Stimulated activated CD8-positive, alpha-beta memory T cell treated with anti-CD3 and anti-CD28 coated beads, Interleukin-12 subunit alpha, Interleukin-12 subunit beta, amount 100 ng/mL, for 4 hours (primary cell): ENCODE measurements at places on chromosomes 4 and X.

DNA sequence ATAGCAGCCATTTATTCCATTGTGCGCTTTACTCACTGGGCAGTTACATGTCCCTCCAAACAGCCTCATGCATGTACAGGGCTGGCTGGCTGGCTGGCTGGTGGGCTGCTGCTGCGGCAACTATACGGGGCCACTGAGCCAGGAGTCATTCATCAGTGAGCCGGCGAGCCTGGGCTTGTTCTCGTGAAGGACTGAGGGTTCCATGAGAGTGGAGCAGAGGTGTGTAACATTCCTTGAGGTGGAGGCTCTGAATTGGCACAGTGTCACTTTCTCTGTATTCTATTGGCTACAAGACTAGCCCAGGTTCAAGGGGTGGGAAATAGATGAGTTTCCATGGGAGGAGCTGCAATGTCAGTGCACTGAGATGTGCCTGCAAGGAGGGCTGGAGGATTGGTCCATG, 89.1 kb downstream of the ARHGAP10 start:
- no peak for DNase-seq

GRCh38 chr4:17322514-17322913, 189.4 kb downstream of the QDPR start:
- no peak for DNase-seq

DNA sequence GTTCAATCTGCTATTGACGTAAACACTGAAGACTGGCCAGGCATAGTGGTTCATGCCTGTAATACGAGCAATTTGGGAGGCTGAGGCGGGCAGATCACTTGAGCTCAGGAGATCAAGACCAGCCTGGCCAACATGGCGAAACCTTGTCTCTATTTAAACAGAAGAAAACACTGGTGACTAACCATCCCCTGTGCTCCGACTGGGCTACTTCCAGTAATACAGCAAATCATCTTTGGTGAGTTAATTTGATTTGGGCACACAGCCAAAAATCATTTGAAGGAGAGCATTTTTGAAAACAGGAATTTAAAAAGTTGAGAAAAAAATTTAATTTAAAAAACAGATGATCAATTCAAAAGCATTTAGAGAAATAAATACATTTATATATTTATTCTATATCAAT, 52.0 kb downstream of the SEC24D start:
- DNase-seq: no peak

DNA sequence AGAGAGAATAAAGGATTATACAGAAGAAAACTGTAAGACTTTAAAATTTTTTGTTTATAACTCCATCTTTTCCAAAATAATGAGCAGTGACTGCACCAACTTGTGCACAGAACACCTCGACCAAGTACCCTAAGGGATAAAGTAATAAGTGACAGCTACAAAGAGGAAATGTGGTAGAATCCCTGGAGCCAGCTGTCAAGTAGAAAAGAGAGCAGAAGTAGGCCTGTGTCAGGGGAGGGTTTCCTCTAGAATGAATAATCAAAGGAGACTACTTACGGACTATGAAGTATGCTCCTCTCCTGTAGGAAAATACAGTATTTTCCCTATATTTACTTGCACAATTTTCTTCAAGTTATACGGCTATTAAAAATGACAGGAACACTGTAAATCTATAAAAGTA, 1.2 kb downstream of the EIF1AX start:
- DNase-seq: no peak

GRCh38 chr4:138953961-138954371, 61.6 kb upstream of the NOCT start:
- no peak for DNase-seq

DNA sequence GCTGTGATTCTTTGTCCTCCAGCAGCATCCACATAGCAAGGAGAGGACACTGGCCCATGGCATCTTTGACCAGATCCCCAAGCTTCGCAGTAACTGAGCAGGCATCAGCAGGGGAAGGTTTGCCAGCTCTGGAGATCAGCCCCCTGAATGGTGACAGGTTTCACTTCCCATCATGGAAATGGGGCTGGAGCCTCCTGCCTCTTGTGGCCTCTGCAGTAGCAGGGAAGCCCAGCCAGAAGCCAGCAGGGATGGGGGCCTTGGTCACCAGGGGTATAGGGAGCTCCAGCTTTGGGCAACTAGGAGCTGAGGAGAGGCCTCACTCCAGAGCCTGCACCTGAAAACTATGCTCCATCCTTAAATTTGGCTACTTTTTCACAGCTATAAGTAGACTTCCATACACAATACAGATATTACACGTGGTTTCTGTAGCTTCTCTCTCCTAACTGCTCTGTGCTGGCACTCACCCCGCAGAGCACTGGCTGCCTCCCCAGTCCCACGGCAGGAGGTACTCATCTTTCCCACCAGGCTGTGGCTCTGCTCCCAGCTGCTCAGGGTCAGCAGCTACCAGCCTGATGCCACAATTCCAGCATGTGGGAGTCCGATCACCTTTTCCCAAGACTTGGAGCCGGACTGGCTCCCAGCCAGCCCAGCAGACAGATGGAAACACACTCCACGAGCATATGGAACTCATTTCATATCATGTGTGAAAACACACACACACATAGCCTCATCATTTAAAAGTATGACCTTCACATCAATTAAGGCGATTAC, 2.8 kb downstream of the TMEM271 start:
- no peak for DNase-seq

DNA sequence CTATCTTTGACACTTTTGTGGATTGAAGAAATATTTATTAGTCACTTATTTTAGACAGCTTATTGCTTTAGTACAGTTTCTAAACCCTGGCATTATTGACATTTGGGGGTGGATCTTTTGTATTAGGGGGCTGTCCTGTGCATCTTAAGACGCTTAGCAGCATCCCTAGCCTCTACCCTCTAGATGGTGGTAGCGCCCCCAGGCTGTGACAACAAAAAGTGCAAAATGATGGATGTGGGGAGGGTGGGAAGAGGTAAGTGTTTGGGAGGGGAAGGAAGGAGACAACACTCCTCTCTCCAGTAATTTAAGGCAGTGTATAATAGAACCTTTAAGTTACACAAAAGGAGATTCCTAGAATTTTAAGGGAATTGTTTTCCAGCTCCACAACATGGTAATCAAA, 1210.6 kb downstream of the C4orf33 start:
- DNase-seq: no peak

- no peak for DNase-seq
Observed at GRCh38 chrX:11188664-11189063, 77.5 kb downstream of the HCCS start.

DNA sequence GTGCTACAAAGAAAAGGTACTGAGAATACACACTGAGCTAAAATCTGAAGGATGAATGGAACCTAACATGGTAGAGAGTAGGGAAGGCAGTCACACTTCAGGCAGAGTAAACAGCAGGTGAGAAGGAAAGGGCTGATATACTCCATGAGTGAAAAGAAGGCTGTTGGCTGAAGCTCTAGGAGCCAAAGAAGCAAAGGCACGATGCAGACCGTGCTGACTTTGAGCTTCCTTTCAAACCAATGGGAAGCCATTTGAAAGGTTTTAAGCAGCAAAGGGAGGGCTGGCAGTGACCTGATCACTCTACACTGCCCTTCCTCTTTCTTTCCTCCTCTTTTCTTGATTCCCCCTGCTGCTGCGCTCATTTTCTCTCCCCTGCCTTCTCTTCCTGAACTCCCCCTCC, 66.4 kb downstream of the TMEM154 start:
- DNase-seq: no peak

DNA sequence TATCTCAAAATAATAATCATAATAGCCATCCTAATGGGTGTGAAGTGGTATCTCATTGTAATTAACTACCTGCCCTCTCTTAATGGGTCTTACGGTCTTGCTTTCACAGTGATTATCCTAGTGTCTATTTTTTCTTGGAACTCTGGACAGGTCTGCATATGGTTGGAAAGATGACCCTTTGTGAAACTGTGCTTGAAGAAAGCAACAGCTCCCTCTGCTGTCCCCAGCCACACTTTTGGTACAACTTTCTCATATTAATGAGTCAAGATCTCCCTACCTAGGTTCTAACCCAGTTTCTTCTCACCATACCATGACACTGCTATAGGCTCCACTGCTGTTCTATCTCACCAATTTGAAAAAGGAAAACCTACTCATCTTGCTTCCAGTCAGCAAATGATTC, 2.4 kb downstream of the TFDP3 start:
- DNase-seq: no peak

DNA sequence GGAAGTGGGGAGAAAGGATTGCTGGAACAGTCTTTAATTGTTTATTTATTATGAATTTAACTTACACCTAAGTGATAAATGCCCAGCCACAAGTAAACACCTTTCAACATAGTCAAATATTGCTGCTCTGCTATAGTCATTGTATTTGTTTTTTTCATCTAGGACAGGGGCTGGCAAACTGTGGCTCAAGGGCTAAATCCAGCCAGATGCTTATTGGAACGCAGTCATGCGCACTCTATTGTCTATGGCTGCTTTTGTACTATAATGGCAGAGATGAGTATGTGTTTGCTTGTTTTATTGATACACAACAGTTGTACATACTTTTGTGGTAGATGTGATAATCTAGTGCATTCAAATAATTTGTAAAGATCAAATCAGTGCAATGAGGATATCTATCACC, 95.3 kb downstream of the ZAR1 start:
- DNase-seq: no peak

DNA sequence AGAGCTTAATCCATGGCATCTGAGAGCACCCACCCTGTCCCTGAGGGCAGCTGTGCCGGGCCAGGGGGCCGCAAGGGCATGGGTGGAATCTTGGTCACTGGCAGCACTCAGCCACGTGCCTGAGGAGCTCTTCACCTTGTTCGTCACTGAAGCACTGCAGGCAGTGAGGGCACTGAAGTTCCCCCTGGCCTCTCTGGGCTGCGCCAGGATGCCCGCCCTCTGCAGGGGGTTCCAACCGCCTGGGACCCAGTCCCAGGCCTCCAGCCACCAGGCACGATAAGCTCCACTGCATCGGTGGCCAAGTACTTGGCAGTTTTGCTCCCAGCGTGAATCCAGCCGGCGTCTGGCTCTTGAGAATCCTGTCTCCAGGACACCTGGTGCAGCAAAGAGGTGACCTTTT, 96.4 kb upstream of the MED14 start:
- DNase-seq: no peak

DNA sequence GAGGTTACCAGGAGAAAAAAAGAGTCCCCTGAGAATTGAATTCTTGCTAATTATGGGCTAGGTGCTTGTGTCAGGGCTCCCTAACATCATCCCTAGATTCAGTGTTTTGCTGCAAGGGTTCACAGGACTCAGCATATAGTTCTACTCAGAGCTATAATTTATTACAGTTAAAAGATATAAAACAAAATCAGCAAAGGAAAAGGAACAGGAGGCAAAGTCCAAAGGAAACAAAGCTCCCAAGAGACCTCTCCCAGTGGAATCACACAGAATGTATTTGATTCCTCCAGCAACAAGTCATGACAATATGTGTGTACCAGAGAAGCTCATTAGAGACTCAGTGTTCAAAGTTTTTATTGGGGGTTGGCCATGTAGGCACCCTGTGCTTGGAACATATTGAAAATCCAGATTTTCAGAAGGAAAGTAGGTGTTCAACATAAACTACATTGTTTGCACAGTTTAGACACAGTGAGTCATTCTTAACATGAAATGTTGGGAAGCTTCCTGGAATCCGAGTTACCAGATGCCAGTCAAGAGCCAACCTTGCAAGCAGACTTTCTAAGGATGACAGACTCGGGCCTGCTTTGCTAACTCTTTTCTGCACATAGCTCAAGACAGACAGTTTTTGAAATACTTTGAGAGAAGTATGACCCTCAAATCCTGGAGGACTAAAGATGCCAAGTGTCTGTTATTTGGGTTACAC, 311.3 kb upstream of the EMCN start:
- DNase-seq: no peak

- no peak for DNase-seq
Observed at GRCh38 chr4:27084685-27085361, 224.2 kb downstream of the STIM2 start.

GRCh38 chr4:111871802-111872201, 273.5 kb upstream of the FAM241A start:
- no peak for DNase-seq

DNA sequence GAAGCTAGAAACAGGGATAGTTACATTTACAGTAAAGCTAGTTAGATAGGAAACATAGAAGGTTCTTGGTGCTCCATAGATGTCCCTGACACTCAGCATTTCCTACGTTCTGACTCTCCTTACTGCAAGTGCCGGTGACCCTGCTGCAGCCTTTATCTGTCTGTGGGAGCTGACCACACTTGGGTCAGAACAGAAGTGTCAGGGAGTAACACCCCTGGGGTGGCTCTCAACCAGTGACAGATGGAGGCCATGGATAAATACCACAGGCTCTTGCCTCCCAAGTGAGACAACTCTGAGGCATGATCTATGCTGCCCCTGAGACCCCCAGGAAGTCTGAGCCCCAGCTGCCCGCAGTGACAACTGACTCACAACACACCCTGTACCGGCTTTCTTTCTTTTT, 69.8 kb downstream of the ANXA3 start:
- DNase-seq: no peak

DNA sequence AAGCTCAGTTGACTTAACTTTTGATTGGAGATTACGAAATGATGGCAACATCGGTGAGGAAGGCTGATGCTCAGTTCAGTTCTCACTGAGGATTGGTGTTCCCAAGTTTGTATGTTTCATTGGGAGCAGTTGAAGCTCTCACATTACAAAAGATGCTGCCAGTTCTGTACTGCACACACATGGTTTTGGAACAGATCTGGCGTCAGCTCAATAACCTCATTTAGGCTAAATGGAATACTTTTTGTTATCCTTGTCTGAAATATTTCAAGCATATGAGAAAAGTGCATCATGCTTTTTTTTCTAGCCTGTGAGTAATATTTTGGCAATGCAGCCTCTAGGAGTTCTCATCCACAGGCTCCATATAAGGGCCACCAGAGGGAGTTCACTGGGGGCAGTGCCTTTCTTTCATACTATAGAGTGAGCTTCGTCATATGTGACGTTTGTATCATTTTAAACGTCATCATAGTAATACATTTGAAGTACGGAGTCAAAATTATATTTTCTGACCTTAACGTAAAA, 4.1 kb downstream of the ENPEP start:
- no peak for DNase-seq

- DNase-seq: no peak
Observed at GRCh38 chr4:59770601-59771264, 1429.4 kb upstream of the ADGRL3 start.

DNA sequence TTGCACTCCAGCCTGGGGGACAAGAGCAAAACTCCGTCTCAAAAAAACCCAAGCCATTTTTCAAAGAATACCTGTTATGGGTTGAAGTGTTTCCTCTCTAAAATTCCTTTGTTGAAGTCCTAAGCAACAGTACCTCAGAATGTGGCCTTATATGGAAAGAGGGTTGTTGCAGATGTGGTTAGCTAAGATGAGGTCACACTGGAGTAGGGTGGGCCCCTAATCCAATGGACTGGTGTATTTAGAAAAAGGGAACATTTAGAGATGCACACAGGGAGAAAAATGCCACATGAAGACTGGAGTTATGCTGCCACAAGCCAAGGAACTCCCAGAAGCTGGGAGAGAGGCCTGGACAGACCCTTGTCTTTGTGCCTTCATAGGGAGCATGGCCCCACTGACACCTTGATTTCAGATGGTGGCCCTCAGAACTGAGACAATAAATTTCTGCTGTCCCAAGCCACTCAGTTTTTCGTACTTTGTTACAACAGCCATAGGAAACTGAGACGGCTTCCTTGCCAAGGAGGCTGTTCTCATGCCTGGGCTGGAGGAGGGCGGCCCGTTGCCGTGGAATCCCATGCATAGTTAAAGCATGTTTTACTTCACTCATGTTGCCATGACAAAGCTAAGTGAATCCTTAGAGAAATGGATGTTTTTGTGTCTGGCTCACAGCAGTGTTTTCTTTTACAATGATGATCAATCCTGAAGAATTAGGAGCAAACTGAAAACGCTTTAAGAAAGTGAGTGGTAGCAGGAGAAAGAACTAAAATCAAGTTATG, 16.5 kb downstream of the TRAPPC2 start:
- DNase-seq: no peak

GRCh38 chr4:9812501-9813340, 31.3 kb downstream of the DRD5 start:
- no peak for DNase-seq
